ENCODE measurements at places on chromosomes 2 and 18. TPM values are rescaled to one million over a fixed set of nuclear protein-coding genes. Genes with fewer than 3 reads are reported as not detected.

LOXL3 gene
- total RNA-seq, result 7.1 TPM

SKOR2 gene
- not detected for total RNA-seq

GPR45 gene
- total RNA-seq, result not detected

FKBP7 gene
- 13.3 TPM for total RNA-seq

TMEM169 gene
- 0.50 TPM for total RNA-seq

LCLAT1 gene
- total RNA-seq, result 24.9 TPM

RPRM gene
- 12.1 TPM for total RNA-seq

GRCh38 chr18:47263430-47264307 is 12.2 kb upstream of the SKOR2 start:
- H3K27ac ChIP-seq, result no peak overlapping the region
- peaks cover 29% of the 10 kb centered on the region for H3K4me1 ChIP-seq
- peaks cover 57% of the 10 kb centered on the region for H3K27me3 ChIP-seq

- DNase-seq, result no peak
- no peak overlapping the region for H3K4me3 ChIP-seq
- no peaks in the 10 kb centered on the region for H3K4me1 ChIP-seq
- H3K27me3 ChIP-seq, result no peaks in the 10 kb centered on the region
Observed at GRCh38 chr2:7292154-7292691, 375.0 kb downstream of the RNF144A start.

DNA sequence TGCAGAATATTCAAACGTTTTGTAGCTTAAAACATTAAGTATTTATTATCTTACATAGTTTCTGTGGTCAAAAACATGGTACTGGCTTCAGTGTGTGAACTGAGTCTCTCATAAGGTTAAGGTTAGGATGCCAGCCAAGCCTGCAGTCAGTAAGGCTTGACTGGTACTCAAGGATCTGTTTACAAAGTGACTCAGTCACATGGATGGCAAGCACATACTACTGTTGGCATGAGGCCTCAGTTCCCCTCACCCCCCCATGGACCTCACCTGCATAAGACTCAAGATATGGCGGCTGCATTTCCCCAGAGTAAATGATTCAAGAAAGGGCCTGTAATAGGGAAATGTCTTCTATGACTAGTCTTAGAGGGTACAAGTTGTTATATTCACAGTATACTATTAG is 1167.5 kb downstream of the DPP10 start:
- no peaks in the 10 kb centered on the region for H3K27me3 ChIP-seq
- no peak for DNase-seq
- no peak overlapping the region for H3K4me3 ChIP-seq
- no peak overlapping the region for H3K27ac ChIP-seq
- no peaks in the 10 kb centered on the region for H3K36me3 ChIP-seq

DNA sequence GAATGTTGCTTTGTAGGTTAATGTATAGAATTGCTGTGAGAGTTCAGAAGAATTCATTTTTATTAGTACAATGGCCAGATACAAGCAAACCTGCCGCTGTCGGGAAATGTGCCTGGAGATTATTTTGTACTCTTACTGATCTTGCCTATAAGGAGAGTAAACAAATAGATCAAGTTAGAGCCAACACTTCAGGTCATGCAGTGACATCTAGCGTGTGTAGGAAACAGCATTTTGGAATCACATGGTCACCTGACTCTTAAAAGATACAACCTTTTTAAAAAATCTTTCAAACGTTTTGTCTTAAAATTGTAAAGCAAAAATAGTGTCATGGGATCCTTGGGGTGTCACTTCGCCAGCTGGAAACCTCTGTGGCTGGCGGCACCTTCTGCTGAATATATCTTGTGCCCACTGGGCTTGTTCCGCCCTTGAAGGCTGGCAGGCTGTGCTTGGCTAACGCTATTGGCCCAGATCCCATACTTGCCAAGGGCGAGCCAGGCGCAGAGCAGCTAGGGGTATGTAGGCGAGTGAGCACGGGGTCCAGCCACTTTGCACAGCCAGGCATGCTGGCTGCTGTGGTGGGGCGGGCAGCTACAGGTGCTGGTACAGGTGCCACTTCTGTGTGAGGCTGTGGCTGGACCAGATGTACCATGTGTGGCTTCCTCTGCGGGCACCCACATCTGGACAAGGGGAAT is 19.5 kb upstream of the RPRM start:
- H3K27ac ChIP-seq, result no peak overlapping the region
- no peak for DNase-seq
- no peaks in the 10 kb centered on the region for H3K36me3 ChIP-seq
- H3K27me3 ChIP-seq, result no peaks in the 10 kb centered on the region
- H3K4me1 ChIP-seq, result no peaks in the 10 kb centered on the region

GRCh38 chr2:103743195-103743594 is 981.4 kb downstream of the TMEM182 start:
- no peaks in the 10 kb centered on the region for H3K4me1 ChIP-seq
- H3K36me3 ChIP-seq, result no peaks in the 10 kb centered on the region
- no peaks in the 10 kb centered on the region for H3K27me3 ChIP-seq
- DNase-seq, result no peak
- no peak overlapping the region for H3K4me3 ChIP-seq

DNA sequence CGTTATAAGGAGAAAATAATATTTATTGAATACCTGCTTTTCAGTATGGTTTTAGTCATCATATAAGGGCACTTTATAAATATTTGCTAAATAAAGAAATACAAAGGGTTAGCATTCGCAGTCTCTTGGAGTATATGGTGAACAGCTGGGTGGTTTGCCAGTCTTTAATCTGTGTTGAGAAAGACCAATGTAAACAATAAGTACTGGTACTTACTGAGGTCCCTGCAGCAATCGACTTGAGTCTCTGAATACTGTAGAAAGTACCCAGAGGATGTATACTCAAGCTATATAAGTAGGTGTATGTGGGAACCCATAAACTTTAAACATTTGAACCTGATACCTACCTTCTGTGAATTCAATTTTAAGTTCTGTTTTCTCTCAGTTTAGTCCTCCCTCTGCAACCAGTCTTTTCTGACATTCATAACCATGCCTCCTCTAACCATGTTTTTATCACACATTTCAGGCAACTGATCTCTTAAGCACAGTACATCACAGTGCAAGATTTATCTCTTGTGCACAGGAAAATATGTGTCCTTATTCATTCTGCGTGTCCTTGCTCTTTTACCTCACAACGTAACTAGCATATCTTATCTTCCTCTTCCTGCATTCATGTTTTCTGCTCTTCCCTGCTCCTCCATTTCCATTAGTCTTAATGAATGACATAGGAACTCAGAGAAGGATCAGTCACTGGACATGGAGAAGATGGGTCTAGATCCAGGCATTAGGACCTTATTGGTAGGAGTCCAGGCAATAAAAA is 21.7 kb downstream of the C18orf63 start:
- H3K4me1 ChIP-seq, result no peaks in the 10 kb centered on the region
- no peak overlapping the region for H3K4me3 ChIP-seq
- H3K27ac ChIP-seq, result no peak overlapping the region
- H3K27me3 ChIP-seq, result no peaks in the 10 kb centered on the region
- no peaks in the 10 kb centered on the region for H3K36me3 ChIP-seq
- no peak for DNase-seq

GRCh38 chr2:107024269-107024668 is 138.3 kb upstream of the ST6GAL2 start:
- no peak for DNase-seq
- H3K27me3 ChIP-seq, result no peaks in the 10 kb centered on the region
- no peak overlapping the region for H3K4me3 ChIP-seq

DNA sequence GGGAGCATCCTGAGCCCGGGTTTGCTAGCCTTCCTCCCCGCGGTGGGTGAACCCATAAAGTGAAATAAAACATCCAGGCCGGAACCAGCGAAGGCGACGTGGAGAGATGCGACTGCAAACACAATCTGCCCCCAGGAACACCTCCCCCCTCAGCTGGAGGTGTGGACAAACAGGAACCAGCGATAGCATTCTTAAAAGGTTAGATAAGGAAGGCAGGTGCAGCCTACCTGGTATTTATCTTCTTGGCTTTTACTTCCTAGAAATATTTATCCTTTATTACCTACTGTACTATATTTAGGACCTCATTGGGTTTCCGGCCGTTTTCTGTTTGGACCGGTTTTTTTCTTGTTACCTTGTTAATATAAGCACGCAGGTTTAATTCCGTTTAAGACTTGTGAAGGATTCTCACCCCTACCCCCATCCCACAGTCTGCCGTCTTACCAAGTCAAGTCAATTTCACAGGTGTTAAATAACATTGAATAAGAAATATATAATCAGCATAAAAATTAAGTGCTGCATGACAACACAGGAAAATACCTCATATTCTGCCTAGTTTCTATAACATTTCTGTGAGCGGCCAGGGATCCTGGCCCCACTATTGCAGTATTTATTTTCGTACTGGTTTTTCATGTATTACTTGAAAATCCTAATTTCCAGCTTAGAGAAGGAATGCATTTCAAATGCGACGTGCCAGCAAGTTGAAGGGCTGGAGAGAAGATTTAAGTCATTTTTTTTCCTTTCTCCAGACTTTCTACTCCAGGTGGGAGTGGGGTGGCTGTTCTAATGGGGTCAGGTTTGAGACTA is 224.0 kb upstream of the ID2 start:
- peaks cover 29% of the 10 kb centered on the region for H3K27me3 ChIP-seq
- no peak overlapping the region for H3K4me3 ChIP-seq
- DNase-seq, result no peak
- no peak overlapping the region for H3K27ac ChIP-seq

GRCh38 chr2:24920098-24920808 is at the start of gene ADCY3:
TSS of gene ADCY3 (minus strand) at chr2:24920237. CDS start at chr2:24918987, 1,250 bp downstream.
- no peaks in the 10 kb centered on the region for H3K27me3 ChIP-seq
- DNase-seq, result no peak
- peaks cover 3% of the 10 kb centered on the region for H3K4me1 ChIP-seq
- peak within 1 kb of the TSS; percentile 75 for H3K4me3 ChIP-seq
- no peaks in the 10 kb centered on the region for H3K36me3 ChIP-seq
- H3K27ac ChIP-seq, result peak within 1 kb of the TSS; percentile 74

DNA sequence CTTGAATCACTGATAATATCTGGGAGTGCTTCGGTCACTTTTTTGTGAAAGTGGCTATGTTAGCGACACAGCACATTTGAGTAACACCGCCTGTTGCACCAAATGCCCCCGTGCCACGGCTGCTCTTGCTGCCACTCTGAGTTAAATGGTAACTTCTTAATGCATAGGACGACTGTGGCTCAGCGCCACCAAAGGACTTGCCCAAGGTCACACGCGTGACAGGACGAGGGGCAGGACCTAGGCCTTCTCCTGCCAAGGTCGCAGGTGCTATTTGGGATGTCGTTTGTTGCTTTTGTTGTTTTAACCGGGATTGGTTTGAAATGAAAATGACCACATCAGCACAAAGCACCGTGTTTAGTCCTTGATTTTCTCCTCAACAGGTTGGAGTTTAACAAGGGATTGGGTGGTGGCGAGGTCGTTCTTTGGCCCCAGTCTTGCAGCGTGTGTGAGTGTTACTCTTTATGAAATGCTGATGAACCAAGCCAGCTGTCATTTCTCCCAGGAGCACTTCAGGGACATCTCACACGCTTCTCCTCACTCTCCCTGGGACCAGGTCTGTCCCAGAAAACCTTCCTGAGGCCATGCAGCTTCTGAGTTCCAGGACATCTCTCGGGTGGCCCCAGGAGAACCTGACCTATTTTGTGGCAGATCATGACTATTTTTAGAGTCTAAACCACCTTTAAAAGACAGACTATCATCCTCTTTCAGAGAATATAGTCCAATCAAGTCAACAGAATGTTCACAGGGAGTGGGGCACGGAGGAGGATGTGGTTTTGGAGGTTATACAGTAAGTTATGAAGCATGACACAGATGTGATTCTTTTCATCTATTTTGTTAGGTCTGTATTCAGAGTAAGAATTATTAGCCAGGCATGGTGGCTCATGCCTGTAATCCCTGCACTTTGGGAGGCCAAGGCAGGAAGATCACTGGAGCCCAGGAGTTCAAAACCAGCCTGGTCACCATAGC is 49.9 kb downstream of the MTCL1 start:
- H3K4me1 ChIP-seq, result peaks cover 35% of the 10 kb centered on the region
- no peaks in the 10 kb centered on the region for H3K36me3 ChIP-seq
- no peak overlapping the region for H3K27ac ChIP-seq
- DNase-seq, result no peak
- H3K27me3 ChIP-seq, result no peaks in the 10 kb centered on the region
- no peak overlapping the region for H3K4me3 ChIP-seq

GRCh38 chr2:41420219-41420618 is 627.6 kb upstream of the PKDCC start:
- peaks cover 10% of the 10 kb centered on the region for H3K4me1 ChIP-seq
- no peaks in the 10 kb centered on the region for H3K27me3 ChIP-seq
- no peaks in the 10 kb centered on the region for H3K36me3 ChIP-seq
- H3K27ac ChIP-seq, result no peak overlapping the region

GRCh38 chr2:238344035-238344434 is 23.7 kb downstream of the TRAF3IP1 start:
- H3K27ac ChIP-seq, result no peak overlapping the region
- peaks cover 17% of the 10 kb centered on the region for H3K36me3 ChIP-seq

- no peak overlapping the region for H3K4me3 ChIP-seq
- H3K27ac ChIP-seq, result no peak overlapping the region
- no peaks in the 10 kb centered on the region for H3K27me3 ChIP-seq
- peaks cover 13% of the 10 kb centered on the region for H3K4me1 ChIP-seq
- DNase-seq, result peak; percentile 80
Observed at GRCh38 chr2:98869870-98870269, 66.2 kb downstream of the CRACDL start.
